ENCODE measurements at places on chromosomes 3 and 15. TPM values are rescaled to one million over a fixed set of nuclear protein-coding genes. Genes with fewer than 3 reads are reported as not detected.
A peak's percentile ranks its signal among the peaks of the same experiment; 100 is the strongest.

DNA sequence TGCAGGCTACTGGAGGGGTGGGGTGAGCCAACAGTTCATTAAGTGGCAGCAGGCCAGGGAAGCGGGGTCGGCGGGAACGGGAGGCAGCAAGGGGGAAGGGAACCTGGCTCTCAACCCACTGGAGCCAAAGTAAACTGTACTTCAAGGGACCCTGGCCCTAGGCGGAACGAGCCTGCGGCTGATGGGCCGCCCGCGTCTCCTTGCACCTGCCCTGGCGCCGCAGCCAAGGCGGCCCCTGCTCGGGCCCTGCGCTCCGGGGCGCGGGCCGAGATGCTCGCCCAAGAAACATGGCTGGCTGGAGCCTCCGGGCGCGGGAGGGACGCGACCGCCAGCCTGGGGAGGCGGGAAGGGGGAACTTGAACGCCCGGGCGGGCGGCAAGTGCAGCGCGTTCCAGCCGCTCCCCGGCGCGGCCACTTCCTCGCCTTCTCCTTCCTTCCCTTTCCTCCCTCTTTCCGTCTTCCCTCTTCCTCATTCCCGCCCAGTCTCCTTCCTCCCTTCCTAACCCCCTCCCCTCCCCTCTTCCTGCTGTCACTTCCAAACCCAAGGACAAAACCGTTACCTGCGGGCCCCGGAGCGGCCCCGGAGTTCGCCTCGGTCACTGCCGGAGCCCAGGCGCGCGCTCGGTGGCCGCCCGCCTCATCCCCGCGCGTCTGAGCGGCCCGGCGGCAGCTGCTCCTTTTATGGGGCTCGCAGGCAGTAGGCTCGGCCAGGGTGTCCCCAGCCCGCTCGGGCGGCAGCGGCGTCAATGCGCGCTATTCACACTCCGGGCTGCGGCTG, 489.7 kb downstream of the MAGI1 start:
- peak; percentile 45 for DNase-seq

- no peak for DNase-seq
Observed at GRCh38 chr3:166714206-166714605, 665.9 kb downstream of the ZBBX start.

DNA sequence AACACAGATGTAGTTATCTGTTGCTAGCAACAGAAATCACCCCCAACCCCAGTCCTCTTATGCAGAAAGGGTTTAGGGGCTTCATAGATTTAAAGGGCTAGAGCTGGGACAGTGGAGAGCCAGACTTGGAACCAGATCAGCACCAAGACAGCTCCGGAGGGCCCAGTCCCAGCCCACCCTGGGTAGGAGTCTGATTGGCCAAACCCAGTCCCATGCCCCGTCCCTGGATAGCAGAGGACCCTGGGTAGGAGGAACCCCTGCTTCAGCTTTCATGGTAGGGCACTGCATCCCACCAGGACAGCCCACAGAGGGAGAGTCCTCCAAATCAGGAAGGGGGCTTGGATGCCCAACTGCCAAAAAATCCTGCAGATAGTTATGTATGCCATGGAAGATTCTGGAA, 103.0 kb downstream of the CORO2B start:
- DNase-seq, result no peak

DNA sequence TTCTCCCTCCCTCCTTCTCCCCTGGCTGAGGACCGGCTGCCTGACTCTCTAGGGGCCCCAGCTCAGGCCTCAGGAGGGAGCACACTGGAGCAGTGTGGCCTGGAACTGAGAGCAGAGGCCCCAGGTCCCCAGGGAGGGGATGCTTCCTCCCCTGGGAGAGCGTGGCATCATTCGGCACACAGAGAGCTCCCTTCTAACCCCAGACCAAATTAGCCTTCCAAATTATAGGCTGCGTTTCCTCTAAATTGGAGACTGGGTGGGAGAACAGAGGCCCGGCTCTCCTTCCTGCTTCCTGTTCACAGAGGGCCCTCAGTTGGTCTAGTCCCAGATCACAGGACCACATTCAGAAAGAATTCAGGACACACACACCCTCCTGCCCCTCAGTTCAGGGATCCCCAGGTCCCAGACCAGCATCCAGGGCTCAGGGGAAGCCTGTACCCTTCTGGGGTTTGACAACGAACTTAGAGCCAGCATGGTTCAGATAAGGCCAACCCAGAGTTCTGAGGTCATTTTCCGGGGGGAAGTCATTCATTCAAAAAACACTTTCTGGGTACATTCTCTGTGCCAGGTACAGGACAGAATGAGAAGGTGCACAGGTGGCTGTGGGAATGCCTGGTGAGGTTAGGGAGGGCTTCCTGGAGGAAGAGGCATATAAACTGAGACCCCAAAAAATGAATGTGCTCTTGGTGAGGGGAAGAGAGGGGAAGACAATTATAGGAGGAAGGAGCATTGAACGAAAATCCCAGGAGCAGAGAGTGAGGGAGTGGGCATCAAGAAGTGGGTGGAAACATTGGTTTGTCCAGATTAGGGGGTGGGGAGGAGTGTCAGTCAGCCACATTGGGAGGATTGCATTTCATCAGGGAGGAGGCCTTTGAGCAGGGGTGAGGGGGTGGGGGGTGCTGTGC, 28.4 kb upstream of the RPL29 start:
- no peak for DNase-seq

GRCh38 chr3:140420621-140421357, 257.1 kb upstream of the TRIM42 start:
- DNase-seq, result no peak

DNA sequence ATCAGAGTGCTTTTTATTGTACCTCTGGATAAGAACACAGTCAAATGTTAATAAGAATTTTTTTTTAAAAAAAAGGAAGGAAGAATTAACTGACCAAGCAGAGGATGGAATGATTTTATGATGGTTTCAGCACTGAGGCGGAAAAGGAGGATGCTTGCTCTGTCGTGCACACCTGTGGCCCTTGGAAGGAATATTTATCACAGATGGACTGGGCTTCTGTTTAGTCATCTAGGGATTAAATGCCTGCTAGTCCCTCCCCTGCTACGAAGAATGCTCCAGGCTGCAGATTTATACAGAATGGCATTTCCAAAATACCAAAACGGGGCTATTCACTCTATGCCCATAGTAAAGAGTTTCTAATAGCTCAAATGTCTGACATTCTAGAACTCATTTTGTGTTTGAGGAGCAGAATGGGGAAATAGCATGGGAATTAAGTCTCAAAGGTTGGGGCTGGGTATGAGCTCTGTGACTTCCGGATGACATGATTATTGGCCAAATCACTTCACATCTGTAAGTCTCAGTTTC, 92.8 kb upstream of the BCL6 start:
- no peak for DNase-seq

DNA sequence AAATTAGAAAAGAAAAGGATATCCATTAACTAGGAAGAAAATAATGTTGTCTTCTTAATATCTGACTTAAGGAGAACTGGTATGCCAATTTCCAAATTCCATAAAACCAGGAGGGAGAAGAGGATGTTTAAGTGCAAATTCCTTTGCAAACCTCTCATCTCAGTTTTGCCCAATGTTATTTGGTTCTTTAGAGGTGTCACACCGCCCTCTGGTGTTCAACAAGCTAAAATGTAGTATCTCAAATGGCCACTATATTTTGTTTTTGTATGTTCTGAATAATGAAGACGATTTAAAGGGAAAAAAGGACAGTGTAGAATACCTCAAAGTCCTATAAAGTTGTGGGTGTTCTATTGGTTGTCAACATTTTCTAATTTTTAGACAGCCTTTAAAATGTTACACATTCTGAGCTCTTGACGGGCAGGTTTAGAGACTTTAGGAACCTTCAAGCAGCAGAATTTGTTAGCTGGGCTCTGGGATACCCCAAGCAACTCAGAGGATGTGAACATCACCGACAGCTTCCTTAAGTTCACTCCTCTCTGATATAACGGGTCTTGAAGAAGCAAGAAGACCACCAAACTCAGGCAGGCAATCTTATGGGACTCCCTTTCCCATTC, 458.3 kb downstream of the MFSD1 start:
- no peak for DNase-seq

- DNase-seq, result no peak
Observed at GRCh38 chr3:46183330-46183729, 24.8 kb downstream of the CCR1 start.

GRCh38 chr15:35698966-35699575, 153.1 kb upstream of the DPH6 start:
- no peak for DNase-seq

DNA sequence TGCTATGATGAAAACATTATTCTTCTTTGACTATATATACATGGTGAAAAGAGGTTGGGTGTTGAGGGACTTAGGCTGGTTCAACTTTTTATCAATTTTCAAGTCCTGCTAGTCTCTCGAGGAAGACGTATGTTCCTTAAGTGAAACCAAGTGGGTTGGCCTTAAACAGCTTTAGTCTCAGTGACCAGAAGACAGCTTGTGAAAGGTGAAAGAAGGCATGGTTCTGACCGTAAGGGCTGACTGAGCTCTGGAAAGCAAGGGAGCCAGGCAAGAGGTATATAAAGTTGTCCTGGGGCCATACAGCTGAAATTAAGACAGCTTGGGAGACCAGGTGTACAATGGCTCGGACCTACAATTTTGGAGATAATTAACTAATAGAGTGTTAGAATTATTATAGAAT, 128.9 kb upstream of the TP63 start:
- DNase-seq, result no peak

- no peak for DNase-seq
Observed at GRCh38 chr3:61381745-61382392, 130.6 kb upstream of the FHIT start.

- DNase-seq, result no peak
Observed at GRCh38 chr15:77186594-77187011, 115.7 kb upstream of the TSPAN3 start.

DNA sequence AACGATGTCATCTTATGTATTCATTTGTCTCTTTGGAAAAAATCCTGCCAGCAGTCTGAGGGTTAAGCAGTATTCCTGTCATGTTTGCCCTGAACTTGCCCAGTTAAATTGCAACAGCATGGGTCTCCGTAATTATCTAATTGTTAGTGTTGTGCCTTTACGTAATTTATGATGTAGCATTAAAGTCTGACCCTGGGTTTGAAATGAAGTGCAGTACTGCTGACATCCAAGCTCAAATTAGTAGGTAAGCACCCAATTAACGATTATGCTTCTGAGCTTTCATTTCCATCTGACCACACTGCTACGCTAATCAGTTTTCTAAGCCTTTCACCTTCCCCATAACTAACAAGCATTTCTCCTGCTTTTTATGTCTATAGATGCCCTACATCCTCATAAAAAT, 241.8 kb downstream of the ARRDC4 start:
- no peak for DNase-seq

GRCh38 chr3:30227571-30228301, 378.7 kb upstream of the TGFBR2 start:
- no peak for DNase-seq

GRCh38 chr15:100192097-100193080, 149.4 kb downstream of the ADAMTS17 start:
- no peak for DNase-seq

GRCh38 chr3:46462111-46462510, 2.6 kb downstream of the LTF start:
- DNase-seq, result no peak

- DNase-seq, result no peak
Observed at GRCh38 chr15:101647251-101647650, 4.9 kb downstream of the TM2D3 start.

DNA sequence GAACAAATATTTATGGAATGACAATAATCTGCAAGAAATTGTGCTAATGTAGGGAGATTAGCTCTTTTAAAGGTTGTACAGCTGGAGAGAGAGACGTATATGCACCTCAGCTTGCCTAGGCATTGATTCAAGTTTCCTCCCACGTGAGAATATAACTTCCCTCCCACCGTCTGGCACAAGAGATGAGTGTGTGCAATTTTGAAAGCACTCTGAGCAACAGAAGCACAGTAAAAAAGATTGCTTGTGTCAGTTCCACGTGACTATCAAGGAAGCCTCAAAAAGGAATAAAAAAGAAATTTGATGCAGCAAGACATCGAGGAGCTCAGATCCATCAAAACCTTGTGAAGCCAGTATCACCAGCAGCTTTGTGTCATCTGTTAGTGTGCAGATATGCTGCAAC, 435.3 kb downstream of the TUSC7 start:
- DNase-seq, result no peak

DNA sequence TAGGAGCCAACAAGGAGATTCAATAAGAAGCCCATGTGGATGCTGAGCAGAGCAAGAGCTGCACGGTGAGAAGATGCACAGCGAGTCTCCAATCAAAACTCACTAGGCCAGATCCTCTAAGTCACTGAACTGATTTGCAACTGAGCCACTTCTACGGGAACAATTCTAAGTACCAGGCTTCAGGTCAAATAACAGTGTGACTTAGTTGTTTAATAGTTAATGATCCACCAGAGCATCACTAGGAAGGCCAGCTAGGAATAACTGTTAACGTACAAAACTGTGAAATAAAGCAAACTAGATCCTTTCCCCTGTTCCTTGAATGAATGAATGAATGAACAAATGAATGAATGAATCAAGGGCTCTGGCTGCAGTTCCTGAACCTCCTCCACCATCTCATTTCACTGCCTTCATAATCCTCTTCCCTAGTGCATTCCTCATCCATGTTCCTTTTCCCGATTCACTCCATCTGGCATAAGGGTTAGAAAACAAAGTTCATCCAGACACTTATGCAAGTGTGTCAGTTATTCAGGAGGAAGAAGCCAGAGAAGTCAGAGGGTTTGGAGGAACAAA, 59.7 kb downstream of the ATP8B4 start:
- no peak for DNase-seq

MON1A gene
- 9.6 TPM for total RNA-seq

PDE8A gene
- 71.1 TPM for total RNA-seq

SPATA12 gene
- total RNA-seq, result not detected

CRTC3 gene
- total RNA-seq, result 60.8 TPM

CNTN3 gene
- 3.4 TPM for total RNA-seq

PRR20G gene
- not detected for total RNA-seq

KBTBD12 gene
- total RNA-seq, result 4.5 TPM

RASGRP1 gene
- 1.5 TPM for total RNA-seq

GHSR gene
- not detected for total RNA-seq
